Retina (tissue), 1 donor: ENCODE measurements at places on chromosomes 5 and 9.

DNA sequence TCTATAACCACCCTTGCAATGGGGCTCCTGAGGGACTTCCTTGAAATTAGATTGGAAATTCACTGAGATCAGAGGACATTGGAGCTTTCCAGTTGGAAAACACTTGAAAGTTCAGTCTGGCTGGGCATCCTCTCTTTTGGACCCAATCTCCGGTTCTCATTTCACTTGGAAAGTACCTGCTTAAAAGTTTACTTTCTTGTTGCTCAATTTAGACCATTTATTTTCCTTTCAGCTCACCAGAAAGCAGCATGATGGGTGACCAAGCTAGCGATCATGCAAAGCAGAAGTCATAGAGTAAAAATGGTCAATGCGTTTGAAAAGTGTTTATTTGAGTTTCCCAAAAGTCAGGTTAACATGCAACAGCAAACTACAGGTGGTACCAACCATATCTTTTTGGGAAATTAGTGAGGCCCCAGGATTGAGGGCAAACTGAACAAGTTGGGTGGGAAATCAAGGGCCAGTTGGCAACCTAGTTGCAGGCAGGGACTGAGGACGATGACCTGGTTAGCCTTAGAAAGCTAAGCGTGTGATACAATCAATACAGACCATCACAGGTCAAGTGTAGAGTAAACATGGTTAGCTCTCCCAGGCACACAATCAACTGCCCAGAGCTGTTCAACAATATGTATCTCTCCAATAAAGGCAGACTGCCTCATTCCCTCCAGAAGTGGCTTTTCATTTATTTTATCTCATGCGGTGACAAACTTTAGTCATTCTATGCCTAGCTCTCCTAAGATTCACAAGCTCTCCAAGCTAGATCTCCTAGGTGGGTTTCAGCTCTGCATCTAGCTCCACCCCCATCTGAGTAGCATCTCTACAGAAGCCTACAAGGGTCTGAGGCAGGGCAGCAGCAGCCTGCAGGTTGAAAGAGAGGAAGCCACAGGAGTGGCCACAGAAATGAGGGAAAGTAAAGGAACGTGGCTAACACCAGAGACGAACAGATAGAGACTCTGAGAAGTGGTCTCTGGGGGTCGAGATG, 136.9 kb downstream of the UGCG start:
- DNase-seq, result no peak

DNA sequence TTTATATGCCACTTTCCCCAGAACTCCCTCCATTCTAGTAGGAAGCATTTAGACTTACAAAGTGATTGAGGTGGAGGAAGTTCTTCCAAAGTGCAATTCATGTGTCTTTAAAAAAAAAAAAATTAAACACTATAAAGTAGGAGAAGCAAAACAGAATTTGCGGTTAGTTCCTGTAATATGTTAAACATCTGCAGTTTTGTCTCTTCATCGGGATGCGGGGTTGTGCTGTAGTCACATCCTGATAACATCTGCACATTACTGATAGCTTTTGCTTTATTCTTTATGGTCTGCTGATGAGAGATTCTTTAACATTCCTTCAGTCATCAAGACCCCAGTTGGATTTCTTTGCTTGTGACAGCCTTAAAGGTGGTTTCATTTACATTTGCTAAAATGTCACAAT, 694.3 kb downstream of the NR2F1-AS1 start:
- no peak for DNase-seq

DNA sequence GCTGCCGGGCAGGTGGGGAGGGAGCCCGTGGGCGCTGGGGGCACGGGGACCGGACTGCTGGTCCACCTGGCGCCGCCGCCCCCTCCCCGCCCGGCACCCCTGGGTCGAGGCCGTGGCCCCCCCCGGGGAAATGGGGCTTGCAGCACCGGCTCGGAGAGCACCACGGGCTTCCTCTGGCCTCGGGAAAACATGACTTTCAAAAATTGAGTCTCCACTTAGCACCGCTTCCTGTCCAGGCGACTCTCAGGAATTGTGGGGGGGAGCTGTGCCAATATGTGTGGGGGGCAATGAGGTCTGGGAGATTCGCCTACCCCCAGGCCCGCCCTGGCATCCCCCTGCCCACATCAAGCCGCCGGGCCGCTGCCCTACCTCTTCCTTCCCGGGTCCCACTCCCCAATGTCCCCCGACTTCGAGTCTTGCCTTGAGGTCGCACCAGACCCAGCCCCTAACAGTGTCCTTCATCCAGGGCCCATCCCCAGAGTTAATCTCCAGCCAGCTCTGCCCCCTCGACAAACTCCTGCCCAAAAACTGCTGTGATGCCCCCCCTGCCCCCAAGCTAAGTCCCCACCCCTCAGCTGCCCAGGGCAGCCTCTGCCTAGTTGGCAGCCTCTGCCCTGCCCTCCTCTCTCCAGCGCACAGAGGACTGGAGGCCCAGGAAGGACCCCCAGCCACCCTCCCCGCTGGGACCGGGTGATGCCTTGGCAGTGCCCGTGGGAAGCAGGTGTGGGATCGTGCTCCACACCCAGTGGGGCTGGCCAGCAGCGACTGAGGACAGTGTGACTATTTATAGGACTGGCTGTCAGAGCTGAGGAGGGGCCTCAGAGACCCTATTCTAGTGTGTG, 3.9 kb downstream of the EGFL7 start:
- no peak for DNase-seq

- DNase-seq, result no peak
Measured at GRCh38 chr5:59327191-59327980, 566.1 kb downstream of the PDE4D start.

GRCh38 chr9:7146582-7146981, 388.8 kb downstream of the KDM4C start:
- DNase-seq, result no peak

- no peak for DNase-seq
Measured at GRCh38 chr9:115880221-115880885, 273.2 kb upstream of the PAPPA start.

- DNase-seq, result peak; percentile 57
Measured at GRCh38 chr5:132500931-132501628, 10.5 kb upstream of the IRF1 start.

DNA sequence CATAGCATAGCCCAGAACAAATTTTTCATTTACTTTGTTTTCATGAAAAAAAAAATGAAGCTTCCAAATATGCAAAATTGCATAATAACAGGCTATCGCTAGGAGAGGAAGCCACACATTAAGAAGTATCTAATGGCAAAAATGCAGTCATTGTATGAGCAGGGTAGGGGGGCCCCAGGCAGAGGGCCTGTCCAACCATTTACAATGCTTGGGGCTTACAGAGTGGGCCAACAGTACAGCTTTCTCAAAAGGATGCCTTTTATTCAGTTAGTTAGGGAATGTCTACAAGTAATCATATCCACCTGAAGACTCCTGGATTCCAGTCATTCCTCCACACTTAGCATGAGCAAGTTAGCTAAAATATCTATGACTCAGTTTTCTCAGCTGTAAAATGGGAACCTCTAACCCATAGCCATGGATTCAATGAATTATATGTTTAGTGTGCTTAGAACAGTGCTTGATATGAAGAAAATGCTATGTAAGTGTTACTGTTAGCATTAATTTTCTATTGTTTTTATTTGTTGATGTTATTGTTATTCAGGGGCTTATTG, 117.7 kb downstream of the GAS1 start:
- DNase-seq, result no peak

- peak; percentile 77 for DNase-seq
Measured at GRCh38 chr9:86287013-86287412, 4.7 kb upstream of the ISCA1 start.
